T follicular helper cell (primary cell): ENCODE measurements at places on chromosomes 16 and 17.

DNA sequence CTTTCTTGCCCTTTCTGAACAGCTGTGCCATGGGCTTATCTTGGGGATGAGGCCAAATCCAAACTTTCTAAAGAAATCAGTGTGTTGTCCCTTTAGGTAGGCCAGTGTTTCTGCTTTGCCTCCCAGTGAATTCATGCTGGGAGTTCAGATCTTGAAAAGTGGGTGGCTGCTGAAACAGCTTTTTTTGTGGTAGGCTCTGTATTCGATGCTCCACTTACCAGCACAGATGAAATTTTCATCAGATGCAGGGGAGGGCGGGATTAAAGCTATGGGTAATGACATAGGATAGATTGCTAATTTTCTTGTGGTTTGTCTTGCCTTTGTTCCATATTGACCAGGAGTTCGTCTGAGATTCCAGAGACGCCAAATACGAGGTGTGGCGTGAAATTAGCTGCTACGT, 2.8 kb downstream of the SOCS7 start:
- DNase-seq, result no peak

DNA sequence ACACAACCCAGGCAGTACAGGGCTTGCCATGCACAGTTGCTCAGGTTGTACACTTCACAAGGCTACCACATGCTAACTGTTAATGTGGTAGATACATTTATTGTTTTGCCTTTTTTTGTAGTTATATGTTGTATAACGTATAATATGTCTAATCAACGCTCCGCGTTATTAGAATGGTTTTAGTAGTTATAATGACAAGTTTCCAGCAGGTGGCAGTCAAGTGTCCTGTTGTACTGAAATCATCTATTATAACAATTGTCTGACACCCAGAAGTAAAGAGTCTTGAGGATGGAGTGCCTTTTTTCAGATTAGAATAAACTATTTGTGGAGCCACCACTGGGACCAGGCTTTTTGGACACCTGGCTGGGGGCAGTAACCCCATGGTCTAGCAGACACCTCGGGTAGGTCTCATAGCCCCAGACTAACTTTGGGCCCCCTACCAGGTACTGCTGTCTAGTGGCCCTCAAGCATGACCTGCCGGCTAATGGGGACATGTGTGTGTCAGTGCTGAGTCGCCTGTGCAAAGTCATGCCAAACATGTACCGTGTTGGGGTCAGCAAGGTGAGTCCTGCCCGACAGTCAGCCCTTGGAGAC, 32.8 kb downstream of the MYO15A start:
- peak; percentile 14 for DNase-seq

DNA sequence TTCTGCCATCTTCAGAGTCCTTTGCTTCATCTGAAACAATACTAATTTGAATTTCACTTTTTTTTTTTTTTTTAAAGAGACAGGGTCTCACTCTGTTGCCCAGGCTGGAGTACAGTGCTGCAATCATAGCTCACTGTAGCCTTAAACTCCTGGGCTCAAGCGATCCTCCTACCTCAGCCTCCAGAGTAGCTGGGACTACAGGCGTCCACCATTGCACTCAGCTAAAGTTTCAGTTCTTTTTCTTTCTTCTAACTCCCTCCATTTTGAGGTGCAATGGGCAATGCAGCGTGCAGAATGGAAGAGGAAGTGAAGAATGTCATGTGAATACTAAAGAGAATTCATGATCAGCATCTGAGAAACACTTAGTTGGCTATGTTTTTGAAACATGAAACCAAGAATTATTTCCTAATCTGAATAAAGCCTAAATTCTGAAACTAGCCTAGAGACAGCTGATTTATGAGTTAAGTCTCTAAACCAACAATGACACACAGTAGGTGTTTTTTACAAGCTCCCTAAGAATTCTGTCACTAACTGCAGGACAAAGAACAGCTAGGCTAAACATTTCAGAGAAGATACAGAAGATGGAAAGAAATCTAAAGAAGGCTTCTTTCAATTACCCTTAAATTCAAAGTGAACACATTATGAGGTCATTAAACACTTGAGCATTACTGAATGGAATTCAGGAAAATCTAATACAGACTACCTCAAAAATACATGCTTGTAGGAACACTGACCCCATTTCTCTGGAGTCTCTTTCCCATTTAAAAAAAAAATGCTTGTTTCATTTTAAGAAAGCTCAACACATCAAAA, 21.0 kb downstream of the SNN start:
- no peak for DNase-seq

DNA sequence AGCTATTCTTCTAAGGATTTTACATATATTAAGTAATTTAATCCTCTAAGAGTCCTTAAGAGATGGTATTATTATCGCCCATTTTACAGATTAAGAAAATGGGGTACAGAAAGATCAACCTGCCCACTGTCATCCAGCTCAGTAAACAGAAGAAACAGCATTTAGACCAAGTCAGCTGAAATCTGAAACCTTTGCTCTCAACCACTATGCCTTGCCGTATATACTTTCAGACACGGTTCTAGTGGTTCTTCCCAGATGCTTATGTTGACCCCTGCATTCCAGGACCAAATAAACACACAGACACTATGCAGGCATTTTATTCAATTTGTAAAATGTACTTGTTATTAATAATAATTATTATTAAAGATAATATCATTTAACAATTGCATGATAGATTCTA, 854.8 kb downstream of the KCNJ2 start:
- no peak for DNase-seq

- no peak for DNase-seq
Measured at GRCh38 chr16:11180489-11180888, 75.5 kb downstream of the SOCS1 start.

- no peak for DNase-seq
Measured at GRCh38 chr16:3971261-3971660, 90.7 kb upstream of the CREBBP start.

- peak; percentile 48 for DNase-seq
Measured at GRCh38 chr16:85029408-85029784, 1.8 kb downstream of the KIAA0513 start.

DNA sequence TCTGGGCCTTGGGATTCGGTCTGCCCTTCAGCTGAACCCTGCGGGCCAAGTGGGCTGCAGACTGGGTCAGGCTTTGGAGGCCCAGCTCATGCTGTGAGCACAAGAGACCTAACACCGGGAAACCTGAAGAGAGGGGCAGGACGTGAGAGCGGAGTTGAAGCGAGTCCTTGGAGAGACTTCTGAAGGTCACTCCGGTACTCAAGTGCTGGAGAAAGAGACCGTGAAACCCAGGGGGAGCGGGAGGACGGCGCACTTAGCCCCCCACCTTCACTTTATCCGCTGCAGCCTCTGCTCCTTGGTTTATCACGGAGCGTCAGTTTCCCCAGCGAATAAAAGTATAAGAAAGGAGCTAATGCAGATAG, 361 bp downstream of the UQCRC2 start:
- no peak for DNase-seq

- DNase-seq, result no peak
Measured at GRCh38 chr16:24841291-24841690, 4.5 kb upstream of the SLC5A11 start.

GRCh38 chr17:28029044-28029443, 13.4 kb upstream of the NLK start:
- no peak for DNase-seq

DNA sequence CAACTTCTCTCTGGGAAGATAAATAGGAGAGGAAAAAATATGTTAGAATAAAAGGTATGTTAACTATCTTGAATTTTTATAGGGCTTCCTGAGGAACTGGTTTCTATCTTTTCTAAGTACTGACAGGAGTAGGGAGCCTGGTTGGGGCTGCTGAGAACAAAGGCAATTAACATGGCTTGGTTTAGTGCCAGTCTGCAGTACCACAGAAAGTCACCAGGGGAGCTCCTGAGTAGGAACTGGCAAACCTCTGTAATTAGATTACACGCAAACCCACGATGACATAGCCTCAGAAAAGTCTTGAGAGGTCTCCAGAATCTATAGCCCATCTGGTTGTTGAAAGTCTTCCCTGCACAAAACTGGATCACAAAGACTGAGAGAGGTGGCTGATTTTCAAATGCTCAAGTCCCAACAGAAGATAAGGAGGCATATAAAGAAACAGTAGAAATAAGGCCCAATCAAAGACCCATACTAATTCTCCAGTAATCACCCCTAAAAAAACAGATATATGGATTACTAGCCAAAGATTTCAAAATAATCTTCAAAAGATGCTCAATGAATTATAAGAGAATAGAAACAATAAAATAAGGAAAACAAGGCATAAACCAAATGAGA, 11.7 kb upstream of the CNTNAP4 start:
- no peak for DNase-seq

DNA sequence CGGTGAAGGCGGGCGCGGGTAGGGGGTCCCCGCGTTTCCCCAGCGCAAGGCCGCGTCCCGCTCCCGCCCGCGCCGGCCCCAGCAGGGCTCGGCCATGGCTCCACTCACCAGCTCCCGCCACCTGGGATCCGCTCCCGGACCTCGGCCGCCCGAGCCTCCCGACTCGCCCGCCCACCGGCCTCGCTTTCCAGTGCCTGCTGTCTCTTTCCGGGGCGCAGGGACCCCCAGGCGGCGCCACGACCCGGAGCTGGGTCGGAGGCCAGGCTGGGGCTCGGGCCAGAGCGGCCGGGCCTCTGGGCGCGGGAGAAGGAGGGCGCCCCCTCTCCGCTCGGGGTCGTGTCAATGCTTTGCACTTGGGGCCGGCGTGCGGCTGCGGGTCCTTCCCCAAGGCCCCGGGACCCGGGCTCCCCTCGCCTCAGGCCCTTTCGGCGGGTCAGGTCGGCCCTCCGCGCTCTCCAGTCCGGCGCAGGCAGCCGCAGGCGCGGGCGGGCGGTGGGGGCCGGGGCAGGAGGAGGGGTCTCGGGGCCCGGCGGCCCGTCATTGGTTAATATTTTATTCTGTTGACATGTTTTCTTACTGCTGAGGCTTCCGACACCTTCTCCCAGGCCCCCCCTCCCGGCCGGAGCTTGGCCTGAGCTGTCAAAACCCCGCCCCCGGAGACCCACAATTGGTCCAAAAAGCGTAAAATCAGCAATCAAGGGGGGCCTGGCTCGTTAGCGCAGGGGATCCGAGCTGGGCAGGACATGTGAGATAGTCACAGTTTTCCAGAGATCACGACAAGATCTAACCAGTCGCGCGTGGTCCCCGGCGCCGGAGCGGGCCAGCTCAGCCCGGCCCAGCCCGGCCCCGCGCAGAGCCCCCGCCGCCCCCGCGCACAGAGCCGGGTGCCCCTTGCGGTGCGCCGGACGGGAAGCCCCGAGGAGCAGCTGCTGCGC, at the start of gene TBX2:
TBX2 (plus strand) TSS at position 713 of the 935 bp plus-strand sequence. CDS start 334 bp downstream, outside the sequence.
- DNase-seq, result no peak

DNA sequence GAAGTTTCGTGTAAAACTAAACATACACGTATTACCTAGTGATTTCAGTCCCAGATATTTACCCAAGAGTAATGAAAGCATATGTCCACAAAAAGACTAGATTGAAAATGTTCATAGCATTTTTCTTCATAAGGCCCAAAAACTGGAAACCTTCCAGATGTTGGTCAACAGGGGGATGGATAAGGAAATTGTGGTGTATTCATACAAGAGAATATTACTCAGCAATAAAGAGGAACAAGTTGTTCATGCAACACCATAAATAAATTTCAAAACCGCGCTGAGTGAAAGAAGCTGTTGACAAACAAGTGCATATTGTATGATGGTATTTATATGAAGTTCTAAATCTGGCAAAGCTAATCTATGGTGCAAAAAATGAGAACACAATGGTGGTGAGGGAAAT, 54.1 kb upstream of the NFAT5 start:
- DNase-seq, result no peak

DNA sequence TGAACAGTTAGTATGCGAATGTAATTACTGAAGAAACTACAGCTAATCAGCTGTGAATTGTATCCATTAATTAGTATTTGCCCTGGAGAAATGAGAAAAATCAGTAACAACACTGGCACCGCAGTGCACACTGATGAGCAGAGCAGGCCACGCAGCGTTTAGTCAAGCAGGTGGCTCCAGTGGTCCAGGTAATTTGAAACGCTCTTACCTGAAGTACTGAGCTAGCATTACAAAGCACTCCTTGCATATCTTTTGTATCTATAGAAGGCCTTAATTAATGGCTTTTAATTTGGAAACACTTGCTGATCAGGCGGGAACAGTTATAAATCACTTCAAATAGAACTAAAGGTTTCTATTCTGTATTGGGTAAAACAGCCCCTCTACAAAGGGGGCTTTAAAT, 76.4 kb downstream of the TOX3 start:
- DNase-seq, result no peak

- DNase-seq, result no peak
Measured at GRCh38 chr17:27086526-27086925, 207.4 kb upstream of the WSB1 start.

GRCh38 chr17:60372790-60373483, 19.0 kb downstream of the USP32 start:
- no peak for DNase-seq

DNA sequence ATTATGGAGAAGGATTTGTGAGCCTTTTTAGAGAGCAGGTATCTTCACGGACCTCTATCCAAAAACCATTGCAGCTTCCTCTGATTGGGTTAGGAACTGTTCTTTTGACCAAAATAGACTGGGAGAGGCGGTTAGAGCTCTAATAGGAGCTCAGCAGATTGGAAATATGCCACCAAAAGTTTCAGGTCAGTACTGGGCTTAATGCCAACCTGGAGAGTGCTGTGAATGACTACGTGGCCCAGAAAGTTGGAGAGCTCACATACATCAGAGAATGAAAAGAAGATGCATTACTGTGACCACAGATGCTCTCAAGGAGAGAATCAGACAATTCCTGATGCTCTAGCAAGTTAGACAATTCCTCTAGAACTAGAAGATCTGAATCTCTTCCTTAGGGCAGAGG, 86.5 kb downstream of the ABCA8 start:
- DNase-seq, result no peak

- no peak for DNase-seq
Measured at GRCh38 chr17:7717756-7718350, 309 bp downstream of the DNAH2 start.

DNA sequence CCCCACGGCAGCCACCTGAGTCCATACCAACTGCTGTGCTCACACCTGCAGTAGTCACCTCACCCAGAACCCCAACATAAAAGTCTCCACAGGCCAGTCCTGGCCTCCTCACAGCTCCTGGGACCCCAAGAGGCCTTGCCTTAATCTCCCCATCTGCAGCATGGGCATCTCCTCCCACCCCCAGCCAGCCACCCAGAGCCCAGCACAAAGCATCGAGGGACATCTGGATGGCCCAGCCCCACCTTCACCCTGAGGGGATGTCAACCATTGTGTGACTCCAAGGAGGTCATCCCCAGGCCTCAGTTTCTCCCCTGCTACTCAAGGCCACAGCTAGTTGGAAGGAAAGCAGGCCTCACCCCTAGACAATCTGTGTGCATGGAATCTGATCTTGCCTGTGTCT, 1775.3 kb downstream of the TP53TG3F start:
- no peak for DNase-seq

DNA sequence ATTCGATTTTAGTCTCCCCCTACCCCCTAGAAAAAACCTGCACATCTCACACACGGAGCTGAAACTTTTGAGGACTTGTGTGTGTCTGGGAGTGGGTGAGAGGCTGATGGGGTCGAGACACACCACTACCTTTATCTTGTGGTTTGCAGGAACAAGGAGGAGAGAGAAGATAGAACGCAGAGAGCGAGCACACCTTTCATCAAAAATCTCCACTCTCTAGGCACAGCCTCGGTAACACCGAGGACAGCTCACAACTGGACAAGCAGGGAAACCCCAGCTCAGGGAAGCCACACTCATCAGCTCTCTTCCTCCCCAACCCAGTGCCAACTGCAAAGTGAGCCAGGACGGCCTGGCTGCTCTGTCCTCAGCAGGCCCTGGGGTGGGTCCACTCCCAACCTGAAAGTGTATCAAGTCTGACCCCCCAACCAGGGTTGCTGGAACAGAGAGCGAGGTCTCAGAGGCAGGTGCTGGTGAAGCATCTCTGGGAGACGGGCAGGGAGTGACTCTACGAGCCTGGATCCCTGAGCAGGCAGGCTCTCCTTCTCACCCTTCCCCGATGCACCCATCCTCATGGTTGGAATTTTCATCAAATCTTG, 5.2 kb upstream of the GHDC start:
- no peak for DNase-seq
